ENCODE measurements at places on chromosomes 4 and X.

DNA sequence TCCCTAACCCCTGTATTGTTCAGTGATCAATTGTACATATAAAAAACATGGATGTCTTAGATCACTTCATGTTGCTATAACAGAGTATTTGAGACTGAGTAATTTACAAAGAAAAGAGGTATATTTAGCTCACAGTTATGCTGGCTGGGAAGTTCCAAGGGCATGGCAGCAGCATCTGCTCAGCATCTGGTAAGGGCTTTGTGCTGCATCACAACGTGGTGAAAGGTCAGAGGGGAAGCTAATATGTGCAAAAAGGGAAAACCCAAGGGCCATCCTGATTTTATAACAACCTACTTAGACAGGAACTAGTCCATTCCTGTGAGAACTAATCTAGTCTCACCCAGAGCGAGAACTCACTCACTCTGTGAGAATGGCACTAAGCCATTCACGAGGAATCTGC, 128.2 kb upstream of the OTUD4 start:
- no peak for DNase-seq

DNA sequence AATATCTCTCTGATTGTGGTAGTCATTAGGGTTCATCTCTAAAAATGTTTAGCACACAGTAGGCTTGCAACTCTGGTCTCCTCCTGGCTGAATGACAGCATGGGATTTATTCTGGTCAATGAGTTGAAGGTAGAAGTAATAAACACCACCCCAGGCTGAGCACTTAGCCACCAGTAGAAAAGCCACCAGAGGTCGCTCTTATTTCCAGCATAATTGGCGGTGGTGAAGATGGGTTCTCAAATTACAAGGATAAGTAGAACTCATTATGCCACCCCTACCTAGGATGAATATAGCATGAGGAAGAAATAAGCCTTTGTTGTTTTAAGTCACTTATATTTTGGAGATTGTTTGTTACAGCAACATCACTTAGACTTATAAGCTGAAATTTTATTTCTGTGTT, 302.7 kb downstream of the GPM6A start:
- no peak for DNase-seq

DNA sequence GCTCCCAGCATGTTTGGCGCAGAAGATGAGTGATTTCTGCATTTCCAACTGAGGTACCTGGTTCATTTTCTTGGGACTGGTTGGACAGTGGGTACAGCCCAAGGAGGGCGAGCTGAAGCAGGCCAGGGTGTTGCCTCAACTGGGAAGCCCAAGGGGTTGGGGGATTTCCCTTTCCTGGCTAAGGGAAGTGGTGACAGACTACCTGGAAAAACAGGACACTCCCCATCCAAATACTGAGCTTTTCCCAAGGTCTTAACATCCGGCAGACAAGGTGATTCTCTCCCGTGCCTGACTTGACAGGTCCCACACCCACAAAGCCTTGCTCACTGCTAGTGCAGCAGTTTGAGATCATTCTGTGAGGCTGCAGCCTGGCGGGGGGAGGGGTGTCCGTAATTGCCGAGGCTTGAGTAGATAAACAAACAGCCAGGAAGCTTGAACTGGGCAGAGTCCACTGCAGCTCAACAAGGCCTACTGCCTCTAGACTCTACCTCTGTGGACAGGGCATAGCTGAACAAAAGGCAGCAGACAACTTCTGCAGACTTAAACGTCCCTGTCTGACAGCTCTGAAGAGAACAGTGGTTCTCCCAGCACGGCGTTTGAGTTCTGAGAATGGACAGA, 307.7 kb upstream of the ARSJ start:
- no peak for DNase-seq

GRCh38 chr4:6710996-6711395, 1.3 kb upstream of the MRFAP1L1 start:
- DNase-seq, result no peak

DNA sequence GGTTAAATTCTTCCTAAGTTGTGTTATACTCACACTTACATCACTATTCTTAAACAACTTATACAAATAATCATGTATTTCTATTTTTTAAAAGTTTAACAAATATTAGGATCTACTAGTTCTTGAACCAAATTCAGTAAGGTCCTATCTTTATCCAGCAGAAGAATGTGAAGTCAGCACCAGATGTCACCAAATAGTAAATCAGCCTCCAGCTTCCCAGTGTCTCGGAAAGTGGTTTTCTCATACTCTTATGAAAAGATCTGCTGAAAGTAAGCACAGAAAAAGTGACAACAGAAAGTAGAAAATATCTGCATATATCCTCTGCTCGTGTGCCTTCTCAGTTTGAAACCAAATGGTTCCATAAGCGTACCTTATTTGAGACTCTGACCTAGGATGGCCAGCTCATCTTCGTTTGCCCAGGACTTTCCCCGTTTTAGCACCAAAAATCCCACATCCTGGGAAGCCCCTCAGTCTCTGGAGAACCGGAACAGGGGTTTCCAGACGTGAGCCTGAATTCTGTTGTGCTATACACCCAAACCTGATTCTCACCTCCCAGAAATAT, 98.0 kb upstream of the DCLK2 start:
- DNase-seq, result no peak

GRCh38 chrX:94854251-94854650, 1180.2 kb downstream of the FAM133A start:
- DNase-seq, result no peak

DNA sequence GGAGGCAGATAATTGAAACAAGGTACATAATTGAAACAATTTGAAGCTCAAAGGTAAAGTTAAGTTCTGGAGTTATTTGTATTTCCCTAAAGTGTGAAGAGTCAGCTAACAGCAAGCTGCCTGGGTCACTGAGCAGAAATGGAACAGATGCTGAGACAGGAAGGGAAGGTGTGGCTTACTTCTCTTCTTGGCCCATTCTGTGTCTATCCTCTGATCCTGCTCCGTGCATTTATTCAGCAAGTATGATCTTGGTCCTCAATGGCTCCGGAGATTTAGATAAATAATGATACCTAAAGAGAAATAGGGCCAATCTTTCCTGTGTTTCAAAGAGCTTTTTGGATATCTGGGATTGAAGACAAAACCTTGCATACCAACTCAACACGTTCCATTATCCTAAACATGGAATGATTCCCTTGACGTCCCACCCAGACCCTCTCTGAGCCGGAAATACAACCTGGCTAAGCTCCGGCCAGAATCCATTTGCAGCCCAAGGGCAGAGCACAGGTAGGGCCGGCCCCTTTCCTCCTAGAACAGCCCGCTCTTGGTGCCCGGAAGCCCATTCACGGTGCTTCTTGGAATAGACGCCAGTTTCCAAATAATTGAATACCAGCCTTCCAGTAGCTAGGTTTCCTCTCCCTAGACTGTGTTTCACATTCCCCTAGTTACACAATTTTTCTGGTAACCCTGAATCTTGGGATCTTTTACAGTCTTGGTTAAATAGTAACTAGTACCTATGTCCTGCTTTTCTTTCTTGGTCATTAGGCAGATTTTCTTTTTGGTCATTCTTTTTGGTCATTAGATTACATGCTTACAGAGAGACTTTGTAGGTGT, 211.0 kb downstream of the NWD2 start:
- no peak for DNase-seq

GRCh38 chrX:42934020-42934726, 156.2 kb upstream of the PPP1R2C start:
- peak; percentile 36 for DNase-seq

DNA sequence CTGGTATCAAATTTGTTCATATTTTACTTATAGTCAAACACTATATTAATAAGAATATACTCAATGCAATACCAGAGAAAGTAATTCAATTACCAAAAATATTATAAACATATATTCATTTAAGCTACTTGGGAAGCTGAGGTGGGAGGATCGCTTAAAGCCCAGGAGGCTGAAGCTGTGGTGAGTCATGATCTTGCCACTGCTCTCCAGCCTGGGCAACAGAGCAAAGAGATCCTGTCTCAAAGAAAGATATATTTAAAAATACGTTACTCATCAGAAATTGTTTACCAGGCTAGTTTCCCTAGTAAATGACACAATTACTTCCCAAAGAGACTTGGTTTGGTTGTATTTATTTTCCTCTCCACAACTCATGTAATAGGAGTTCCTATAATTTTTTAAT, 433.6 kb downstream of the GASK1B start:
- DNase-seq, result no peak

DNA sequence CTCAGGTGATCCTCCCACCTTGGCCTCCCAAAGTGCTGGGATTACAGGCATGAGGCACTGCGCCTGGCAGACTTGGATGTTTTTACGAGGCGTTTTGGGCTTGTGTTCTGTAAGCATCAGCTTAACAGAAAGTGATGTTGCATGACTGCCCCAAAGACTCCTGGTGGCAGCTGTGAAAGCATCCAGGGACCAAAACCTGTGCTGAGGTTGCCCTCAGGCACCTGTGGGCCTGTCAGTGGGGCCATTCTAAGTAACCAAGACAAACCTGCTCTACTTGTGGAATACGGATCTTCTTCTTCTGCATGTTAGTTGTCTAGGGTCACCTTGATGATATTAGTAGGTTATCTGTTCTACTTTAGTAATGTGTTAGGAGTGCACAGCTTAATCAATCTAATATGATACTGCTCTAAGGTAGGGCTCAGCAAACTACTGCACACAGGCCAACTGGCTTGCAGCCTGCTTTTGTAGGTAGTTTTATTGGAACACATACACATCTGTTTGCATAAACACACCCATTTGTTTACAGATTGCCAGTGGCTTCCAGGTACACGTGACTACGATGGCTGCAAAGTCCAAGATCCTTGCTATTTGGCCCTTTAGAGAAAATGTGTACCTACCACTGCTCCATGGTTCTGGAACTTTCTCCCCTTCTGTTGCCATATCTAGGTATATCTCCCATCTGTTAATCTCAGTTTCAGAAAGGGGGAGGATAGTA, 136.7 kb downstream of the GPR143 start:
- no peak for DNase-seq

DNA sequence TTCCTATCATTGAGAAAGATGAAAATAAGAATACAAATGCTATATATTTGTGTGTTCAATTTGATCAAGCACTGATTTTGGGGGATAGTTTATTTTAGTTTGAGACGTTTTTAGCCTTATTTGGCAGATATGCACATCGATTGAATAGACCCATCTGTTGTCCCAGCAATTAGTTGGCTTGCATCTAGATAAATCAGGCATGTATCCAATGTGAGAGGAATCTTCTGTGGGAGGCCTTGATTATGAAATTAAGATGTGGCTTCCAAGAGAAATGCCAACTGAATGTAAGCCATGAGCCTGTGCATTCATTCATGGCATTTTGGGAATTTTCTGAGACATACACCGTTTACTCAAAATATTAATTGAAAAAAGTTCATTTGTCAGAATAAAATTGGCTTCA, 623.1 kb downstream of the TECRL start:
- DNase-seq, result no peak

GRCh38 chrX:40105835-40106675, 8.3 kb upstream of the BCOR start:
- peak; percentile 86 for DNase-seq

- DNase-seq, result no peak
These were observed 3.4 kb downstream of the SPATA4 start for GRCh38 chr4:176191974-176192373.

DNA sequence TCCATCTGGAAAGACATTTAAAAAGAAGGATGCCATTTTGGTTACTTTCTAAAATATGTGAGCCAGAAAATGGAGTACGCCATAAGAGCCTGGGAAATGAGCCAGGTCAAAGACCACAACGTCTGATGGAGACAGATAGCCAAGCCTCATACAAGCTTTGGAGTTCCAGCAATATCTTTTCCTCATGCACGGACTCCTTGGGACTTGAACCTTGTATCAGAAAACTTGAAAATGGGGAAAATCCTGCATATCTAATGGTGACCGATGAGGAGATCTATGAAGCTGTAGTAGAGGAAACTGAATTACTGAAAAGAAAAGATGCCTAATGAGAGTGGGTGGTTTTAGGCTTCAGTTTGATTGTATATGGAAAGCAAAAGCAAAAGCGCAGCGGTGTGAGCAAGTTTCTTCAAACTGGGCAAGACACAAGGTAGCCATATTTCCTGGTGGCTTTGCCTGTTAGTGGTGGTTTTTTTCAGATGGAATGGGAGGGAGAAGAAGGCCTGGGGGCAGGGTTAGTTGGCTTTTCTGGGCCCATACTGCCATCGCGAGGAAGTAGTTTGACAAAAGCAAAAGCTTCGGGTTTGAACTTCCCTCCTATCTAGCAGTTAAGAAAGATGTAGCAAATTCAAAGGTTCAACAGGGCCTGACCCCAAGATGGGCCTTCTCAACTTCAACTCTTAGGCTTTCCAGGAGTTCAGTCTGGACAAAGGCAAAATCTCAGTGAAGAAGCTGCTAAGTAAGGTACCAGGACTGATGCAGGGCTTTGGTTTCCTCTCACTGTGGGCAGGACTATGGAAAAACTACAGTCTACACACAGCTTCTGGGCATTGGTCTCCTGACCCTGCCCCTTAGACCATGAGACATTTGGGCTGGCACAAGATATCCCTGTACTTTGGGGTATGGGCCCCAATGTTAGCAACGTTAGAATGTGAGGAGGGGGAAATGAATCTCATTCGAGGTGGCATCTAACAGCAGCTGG, 210.0 kb upstream of the STK26 start:
- peak; percentile 90 for DNase-seq

DNA sequence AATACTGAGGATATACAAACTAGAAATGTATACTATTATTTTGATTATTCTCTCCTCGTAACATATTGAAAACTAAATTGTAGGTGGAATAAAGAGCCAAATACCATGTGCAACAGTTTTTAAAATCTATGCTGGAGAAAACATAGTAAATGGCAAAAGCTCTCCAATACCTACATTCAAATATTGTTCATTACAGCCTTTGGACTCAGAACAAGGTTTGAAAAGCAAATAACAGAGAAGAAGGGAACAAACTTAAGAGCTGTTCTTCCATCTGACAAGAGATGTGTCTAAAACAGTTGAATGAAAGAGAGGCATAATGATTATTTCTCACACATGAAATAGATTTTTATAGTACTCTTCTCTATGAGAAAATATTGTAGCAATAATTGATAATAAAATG, 25.0 kb upstream of the UGT2B7 start:
- no peak for DNase-seq

DNA sequence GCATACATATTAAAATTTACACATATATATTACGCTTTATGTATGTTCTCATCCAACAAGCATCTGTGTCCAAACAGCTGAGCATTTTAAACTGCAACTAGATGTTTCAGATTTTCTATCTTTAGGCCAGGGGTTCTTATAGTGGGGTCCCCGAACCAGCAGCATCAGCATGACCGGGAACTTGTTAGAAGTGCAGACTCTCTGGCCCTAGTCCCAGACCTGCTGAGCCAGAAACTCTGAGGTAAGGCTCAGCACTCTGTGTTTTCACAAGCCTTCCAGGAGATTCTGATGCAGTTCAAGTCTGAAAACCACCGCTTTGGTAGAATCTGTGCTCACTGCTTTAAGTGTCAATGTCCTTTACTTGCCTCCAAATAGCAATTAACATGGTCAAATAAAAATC, 266.2 kb upstream of the CASK start:
- DNase-seq, result no peak

DNA sequence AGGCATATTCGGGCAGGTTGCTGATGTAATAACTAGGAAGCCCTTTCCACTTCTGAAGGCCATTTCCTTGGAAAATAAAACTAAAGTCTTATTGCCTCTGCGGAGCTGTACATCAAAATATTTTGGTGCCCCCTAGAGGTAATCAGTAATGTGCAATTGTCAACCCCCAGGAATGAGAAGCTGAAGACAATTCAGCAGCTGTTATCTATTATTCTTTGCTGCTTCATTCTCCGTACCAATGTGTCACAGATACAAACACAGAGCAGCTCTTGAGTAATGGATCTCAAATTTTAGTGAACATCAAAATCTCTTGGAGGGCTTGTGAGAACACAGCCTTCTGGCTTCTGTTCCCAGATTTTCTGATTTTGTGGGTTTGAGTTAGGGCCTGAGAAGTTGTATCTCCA, 3.5 kb upstream of the SLIT2 start:
- DNase-seq, result no peak

GRCh38 chr4:144787365-144788258, 141.7 kb downstream of the HHIP start:
- no peak for DNase-seq
